ENCODE measurements at places on chromosomes 2 and 18.

GRCh38 chr2:174836377-174836994, 72.2 kb upstream of the CHRNA1 start:
- DNase-seq: peak; percentile 99

DNA sequence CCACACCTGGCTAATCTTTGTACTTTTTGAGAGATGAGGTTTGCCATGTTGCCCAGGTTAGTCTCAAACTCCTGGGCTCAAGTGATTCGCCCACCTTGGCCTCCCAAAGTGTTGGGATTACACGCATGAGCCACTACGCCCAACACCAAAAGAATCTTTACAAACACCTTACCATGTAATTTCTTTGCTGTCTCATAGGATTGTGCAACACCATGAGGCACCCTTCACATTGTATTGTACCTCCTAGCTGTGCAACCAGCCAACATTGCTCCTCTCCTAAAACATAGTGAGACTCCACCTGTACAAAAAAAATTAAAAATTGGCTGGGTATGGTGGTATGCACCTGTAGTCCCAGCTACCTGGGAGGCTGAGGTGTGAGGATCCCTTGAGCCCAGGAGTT, 3.1 kb upstream of the MFSD6 start:
- DNase-seq: no peak

DNA sequence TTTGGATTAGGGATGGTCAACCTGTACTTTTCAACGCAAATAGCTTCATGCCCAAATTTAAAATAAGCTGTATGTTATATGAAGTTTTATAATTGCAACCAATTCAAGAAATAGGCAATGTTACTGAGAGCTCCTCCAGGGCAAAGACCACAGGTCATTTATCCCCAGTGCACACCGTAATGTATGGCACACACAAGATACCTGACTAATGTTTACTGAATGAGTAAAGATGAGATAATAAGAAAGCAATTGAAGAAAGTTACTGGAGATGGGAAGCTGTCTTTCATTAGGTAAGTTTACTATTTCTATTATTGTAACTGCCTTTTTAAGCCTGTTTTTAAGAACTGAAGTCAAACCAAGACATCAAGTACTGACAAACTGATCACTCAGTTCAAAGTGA, 184.5 kb upstream of the VRK2 start:
- peak; percentile 6 for DNase-seq

GRCh38 chr18:58770601-58771000, 94.1 kb upstream of the ZNF532 start:
- no peak for DNase-seq

DNA sequence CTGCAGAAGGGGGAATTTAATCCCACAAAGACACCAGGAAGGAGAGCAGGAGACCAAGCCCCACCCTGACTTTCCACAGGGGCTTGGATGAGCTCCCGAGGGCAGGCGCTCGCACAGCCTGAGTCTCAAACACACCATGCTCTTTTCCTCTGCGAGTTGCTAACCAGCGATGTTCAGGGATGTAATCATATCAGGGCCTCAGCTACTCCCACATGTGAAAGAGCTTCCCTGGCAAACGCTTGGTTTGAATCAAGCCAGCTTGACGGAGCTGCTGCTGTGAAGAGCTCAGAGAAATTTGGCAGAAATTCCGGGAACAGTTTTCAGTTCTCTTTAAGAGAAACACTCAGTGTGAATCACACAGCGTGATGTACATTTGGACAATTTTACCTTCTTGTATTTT, 385.8 kb downstream of the GALR1 start:
- peak; percentile 69 for DNase-seq

DNA sequence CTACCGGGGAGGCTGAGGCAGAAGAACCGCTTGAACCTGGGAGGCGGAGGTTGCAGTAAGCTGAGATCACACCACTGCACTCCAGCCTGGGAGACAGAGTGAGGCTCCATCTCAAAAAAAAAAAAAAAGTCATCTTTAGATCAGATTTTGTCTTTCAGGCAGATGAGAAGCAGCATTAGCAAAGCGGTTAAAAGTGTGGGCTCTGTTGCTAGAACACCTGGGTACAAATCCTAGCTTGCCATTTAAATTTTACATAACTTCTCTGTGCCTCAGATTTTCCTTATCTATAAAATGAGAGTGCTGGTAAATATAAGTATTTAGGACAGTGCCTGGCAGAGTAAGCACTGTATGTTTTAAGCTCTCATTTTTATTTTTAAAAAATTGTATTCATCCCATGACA, 8.2 kb downstream of the CNOT9 start:
- DNase-seq: no peak

DNA sequence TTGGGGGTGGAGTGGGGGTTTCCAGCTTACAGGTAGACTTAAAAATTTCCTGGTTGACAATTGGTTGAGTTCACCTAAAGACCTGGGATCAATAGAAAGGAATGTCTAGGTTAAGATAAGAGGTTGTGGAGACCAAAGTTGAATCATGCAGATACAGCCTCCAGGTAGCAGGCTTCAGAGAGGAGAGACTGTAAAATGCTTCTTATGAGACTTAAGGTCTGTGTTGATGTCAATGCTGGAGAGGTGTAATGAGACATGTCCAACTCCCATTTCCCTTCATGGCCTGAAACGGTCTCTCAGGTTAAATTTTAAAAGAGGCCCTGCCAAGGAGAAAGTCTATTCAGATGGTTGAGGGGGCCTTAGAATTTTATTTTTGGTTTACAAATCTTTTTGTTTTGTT, 38.5 kb upstream of the RND3 start:
- DNase-seq: no peak

DNA sequence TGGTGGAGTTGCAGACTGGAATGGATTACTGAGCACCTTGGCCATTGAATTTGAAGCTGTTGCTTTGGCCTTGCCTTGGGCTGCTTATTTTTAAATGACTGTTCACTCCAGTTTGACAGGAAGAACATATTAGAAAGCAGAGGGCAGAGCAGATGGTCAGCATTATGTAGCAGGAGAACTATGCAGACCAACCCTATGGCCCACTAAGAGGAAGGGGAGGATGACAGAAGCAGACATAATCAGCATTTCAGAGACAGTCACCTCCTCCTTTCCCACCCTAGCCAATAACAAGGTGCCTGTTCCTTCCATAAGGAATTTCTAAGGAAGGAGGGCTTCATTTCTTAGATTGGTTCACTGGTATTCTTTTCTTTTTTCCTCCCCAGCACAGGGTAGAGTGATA, 2.4 kb downstream of the CHRNA1 start:
- no peak for DNase-seq

DNA sequence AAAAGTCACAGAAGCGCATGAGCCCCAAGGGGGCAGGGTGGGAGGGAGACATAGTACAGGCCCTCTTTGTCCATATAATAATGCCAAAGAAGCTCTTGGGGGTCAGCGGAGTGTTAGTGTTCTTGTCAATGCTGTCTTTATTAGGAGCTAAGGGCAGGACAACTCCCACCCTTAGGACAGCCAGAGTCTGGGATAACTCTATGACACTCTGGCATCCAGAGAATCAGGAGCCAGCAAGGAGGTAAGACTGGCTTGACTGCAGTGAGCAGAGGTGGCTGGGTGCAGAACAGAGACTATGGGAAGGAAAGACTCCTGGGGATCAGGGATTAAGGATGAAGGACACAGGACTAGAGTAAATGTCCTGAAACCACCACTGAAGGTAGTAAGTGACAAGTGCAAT, 19.0 kb upstream of the HNMT start:
- DNase-seq: no peak

- DNase-seq: peak; percentile 100
Measured at GRCh38 chr18:23115683-23116096, 19.6 kb upstream of the CABLES1 start.

DNA sequence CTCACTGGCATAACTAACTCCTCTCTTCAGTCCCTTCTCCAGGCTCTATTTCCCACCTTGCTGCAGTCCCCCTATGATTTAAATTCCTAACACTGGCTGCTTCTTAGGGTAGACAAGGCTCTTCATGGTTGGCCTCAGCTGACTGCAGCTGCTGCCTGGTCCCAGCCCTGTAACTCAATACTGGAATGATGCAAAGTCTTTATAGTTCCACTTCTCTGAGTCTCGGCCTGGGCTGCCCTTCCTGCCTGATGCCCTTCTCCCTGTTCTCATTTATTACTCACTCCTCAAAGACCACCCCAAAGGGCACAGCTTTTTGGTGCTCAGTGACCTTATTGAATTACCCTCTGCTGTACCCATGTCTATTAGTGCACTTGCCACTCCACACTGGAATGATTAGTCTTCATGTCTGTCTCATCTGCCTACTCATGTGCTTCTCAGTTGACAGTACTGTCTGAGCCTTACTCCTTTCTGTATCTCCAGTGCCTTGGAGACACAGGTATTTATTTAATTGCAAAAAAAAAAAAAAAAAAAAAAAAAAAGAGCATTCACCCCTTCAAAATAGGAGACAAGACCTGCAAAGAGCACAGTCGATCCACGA, 199.4 kb upstream of the REV1 start:
- DNase-seq: no peak

DNA sequence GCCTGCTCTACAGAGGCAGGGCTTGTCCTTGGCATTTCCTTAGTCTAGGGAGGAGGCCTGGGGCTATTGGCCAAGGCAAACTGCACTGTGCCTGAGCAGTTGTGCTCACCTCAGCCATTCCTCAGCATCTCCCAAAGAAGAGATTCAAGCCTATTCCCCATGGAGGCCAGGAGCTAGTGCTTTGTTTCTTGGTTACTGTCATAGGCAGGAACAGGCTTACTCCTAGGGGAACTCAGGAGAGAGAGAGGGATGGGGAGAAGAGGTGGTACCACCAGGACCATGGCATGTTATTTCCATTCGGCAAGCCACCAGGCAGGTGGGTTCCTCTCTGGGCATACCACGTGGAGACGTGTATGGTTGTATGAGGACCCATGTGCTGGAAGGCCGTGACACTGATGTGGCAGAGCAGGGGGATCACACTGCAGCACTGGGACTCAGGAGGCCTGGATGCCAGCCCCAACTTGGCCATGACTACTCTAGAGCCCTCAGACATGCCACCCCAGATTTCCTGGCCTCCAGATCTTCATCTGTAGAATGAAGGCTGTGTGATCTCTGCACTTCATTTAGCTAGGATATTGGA, 233.7 kb downstream of the LOXHD1 start:
- no peak for DNase-seq

GRCh38 chr2:134258684-134259388, 5.0 kb downstream of the MGAT5 start:
- DNase-seq: no peak

DNA sequence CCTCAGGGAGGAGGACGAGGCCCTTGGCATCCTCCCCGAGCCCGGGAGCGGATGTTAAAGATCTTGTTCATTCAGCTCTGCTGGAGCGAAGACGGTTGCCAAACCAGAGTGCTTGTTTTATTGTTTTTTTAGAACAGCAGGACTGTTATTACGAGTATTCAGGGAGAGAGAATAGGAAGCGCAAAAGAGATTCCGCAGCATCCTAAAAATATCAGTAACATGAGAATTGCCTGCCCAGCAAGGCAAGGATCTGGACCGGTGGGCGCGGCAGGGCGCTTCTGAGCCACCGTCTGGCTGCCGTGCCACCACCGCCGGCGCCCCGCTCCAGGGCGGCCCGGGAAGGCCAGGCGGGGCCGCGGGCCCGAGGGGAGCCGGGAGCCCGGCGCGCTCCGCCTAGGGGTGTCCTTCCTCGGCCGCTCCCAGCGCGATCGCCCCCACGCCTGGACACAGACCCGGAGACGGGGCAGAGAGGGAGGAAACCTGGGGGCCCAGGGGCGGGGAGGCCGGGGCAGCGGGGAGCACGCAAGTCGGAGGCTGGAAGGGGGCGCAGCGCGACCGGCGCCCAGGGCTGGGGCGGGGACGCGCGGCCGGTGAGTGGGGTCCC, 843 bp downstream of the CYS1 start:
- peak; percentile 67 for DNase-seq

DNA sequence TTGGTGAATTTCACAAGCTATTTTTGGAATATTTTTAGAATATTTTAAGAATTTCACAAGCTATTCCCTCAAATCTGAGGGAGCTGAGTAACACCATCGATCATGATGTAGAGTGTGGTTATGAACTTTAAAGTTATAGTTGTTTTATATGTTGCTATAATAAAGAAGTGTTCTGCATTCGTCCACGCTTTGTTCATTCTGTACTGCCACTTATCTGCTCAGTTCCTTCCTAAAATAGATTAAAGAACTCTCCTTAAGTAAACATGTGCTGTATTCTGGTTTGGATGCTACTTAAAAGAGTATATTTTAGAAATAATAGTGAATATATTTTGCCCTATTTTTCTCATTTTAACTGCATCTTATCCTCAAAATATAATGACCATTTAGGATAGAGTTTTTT, 15.9 kb downstream of the TYMS start:
- DNase-seq: no peak

- peak; percentile 37 for DNase-seq
Measured at GRCh38 chr2:9473985-9474360, 378 bp upstream of the IAH1 start.

GRCh38 chr2:84797271-84797670, 83.6 kb downstream of the TRABD2A start:
- DNase-seq: no peak

DNA sequence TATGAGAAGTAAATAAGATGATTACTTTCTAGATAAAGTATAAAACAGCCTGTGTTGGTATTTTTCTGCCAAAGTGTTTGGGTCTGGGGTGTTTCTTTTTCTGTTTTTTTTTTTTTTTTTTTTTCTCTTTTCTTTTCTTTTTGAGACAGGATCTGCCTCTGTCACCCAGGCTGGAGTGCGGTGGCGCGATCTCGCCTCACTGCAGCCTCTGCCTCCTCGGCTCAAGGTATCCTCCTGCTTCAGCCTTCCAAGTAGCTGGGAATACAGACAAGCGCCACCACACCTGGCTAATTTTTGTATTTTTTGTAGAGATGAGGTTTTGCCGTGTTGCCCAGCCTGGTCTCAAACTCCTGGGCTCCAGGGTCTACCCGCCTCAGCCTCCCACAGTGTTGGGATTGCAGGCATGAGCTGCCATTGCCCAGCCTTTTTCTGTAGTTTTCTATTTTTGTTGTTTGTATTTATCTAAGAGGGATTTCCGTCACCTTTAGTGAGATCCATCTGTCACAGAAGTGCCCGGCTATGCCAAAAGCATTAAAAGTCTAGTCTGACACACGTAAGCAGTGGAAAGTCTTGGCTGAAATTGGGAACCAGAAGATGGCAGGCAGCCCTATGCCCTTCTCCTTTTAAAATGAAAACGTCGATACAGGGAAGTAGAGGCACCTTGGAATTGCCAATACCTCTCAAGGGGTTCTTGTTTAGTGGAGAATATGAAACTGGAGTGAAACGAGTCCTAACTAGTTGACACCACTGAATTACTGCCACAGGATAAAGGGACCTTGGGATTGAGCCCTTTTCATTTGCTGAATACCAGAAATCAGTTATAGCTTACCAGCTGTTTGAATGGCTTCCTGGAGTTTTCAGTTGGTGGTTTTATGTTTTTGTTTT, 14.0 kb downstream of the UGP2 start:
- DNase-seq: no peak

- no peak for DNase-seq
Measured at GRCh38 chr2:563512-563911, 113.7 kb downstream of the TMEM18 start.

DNA sequence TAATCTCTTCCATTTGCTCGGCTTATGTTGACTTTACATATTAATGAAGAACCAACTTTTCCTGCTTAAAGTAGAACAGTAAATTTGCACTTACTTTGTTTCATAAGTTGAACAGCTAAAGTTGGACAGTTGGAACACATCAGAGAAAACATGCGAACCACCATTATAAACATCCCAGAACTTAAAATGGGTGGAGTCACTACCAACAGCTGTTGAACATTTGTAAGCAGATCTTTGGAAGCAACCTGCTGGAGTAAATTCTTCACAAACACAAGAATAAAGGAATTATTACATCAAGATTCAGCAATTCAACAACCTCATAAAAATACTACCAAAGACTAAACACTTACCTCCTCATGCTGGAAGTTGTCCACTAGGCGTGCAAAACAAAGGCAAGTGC, 96.4 kb upstream of the DNER start:
- no peak for DNase-seq

- DNase-seq: no peak
Measured at GRCh38 chr18:36593641-36594040, 235.2 kb downstream of the TPGS2 start.

All from fibroblast of mammary gland (primary cell).